ENCODE measurements at places on chromosomes 11 and 22.

- DNase-seq: no peak
Measured at GRCh38 chr11:94861306-94861845, 93.2 kb downstream of the AMOTL1 start.

GRCh38 chr11:111944139-111944538 lies 7.0 kb downstream of the DIXDC1 start:
- no peak for DNase-seq

DNA sequence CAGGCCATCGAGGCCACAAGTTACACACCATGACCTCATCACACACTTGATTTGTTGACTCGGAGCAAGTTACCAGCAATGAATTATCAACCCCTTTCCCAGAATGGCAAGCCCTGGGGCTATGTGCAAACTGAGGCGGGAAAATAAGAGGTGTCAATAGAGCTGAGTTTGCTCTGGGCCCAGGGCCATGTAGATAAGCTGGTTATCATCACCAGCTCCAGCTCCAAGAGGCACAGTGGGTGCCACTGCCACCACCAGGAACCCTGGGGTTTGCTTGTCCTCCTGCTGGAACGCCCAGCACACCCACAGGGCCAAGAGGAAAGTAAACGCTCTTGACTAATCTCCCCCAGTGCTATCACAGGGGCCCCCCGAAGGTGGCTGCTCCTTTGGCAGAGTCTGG lies 13.0 kb upstream of the VPS37C start:
- no peak for DNase-seq

GRCh38 chr11:66221726-66222236 lies 46.7 kb upstream of the RAB1B start:
- no peak for DNase-seq

GRCh38 chr11:114326151-114326550 lies 30.0 kb downstream of the NNMT start:
- no peak for DNase-seq

- DNase-seq: no peak
Measured at GRCh38 chr11:3866206-3866605, 10.7 kb downstream of the STIM1 start.

GRCh38 chr11:87878373-87878825 lies 296.8 kb downstream of the RAB38 start:
- DNase-seq: peak; percentile 7

DNA sequence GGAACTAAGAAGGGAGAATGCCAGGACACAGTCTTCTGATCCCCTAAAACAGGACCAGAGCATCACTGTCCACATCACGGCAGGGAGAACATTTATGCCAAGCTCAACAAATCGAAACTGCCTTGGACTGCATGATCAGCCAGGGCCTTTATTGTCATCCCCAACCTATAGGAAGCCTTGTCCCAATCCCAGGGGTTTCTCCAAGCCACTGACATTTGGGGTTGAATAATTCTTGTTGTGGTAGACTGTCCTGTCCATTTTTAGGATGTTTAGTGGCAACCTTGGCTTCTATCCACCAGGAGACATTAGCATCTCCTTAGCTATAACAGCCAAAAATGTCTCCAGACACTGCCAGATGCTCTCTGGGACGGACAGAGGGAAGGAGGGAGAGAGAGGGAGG lies 37.1 kb downstream of the RPL27A start:
- no peak for DNase-seq

DNA sequence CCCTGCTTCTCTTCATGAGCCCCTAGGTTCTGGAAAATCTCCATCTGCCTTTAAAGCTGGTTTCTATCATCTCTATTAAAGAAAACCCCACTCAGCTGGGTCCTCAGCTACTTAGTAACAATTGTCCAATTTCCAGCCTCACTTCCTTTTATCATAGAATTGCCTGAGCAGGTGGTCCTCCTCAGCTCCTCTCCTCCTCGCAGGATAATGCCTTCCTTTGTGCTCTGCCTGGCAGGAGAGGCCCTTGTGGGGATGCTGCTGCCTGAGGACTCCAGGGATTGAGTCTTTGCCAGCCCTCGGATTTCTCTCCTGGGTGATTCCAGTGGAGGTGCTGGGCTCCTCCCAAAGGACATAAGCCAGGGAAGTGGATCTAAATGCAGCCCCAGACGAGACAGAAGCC lies 448.3 kb downstream of the INSC start:
- no peak for DNase-seq

DNA sequence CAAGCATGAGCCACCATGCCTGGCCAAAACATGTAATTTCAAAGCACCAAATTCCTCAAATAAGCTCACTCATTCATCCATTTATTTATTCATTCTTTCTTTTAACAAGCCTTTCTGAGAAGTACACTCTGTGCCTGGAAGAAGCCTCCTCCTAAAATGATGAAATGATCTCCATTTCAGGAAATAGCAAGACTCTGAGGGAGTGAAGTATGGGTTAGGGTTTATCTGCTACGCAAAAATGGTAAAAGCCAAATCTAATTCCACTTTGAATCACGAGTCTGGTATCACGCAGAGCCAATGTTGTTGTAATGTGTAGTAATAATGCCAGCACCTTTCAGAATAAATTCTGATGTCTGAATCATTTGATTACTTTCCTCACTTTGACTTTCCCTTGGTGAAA lies 1041.8 kb downstream of the LRRC4C start:
- no peak for DNase-seq

- DNase-seq: no peak
Measured at GRCh38 chr11:77038029-77038824, 4.0 kb downstream of the B3GNT6 start.

DNA sequence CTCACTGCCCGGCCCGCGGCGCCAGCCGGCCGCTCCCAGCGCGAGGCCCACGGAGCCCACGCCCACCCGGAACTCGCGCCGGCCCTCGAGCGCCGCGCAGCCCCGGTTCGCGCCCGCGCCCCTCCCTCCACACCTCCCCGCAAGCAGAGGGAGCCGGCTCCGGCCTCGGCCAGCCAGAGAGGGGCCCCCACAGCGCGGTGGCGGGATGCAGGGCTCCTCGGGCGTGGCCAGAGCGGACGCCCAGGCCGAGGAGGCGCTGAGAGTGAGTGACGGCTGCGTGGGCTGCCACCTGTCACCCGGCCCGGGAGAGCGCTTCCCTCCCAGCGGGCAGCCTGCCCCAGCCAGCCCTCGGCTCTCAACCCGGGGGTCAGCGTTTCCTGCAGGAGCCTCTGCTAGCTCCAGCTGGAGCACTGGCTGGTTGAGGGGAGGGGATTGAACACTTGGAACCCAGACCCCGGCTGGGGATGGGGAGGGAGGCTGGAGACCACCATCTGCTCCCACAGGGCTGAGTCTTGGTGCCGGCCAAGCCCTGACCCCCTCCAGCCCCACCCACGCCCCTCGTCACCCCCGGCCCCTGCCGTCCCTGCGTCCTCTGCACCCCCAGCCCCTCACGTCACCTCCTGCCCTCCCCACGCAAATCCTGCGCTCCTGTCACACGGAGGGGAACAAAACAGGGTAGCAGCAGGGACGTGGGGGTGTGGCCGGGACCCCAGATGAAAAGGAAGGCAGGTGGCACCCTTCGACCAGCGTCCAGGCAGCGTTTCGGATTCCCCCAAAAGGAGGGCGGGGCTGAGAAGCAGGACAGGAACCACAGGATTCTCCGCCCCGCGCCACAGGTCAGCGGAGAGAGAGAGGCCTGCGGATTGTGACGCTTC lies 157.0 kb downstream of the BRD1 start:
- DNase-seq: no peak

DNA sequence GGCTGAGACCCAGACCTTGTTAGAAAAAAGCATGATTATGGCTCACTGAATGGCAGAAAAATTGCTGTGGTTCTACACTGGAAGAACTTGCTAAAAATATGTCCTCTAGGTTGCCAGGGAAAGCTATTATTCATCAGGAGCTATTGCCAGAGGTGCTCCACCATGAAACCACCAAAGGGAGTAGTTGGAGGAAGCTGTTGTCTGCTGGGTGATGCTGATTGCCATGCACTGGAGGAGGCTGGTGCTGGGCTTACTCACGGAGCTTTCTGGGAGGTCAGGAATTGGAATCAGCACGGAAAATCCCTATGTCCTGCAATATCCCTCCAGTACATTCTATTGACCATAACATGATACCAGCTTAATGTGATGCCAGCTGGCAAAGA lies 199.6 kb upstream of the ZBED5 start:
- DNase-seq: no peak

DNA sequence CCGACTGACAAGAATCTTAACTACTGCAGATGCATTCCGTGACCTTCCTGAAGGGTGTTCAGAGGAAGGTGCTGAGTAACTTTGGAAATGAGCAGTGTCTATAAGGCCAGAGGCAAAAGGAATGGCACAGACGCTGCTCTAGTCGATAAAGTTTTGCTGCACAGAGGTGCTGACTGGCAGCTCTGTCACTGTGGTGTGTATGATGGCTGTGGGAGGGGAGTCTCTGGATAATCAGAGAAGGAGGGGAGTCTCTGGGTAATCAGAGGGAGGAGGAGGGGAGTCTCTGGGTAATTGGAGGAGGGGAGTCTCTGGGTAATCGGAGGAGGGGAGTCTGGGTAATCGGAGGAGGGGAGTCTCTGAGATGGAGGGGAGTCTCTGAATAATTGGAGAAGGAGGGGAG lies 18.4 kb downstream of the PTDSS2 start:
- no peak for DNase-seq

DNA sequence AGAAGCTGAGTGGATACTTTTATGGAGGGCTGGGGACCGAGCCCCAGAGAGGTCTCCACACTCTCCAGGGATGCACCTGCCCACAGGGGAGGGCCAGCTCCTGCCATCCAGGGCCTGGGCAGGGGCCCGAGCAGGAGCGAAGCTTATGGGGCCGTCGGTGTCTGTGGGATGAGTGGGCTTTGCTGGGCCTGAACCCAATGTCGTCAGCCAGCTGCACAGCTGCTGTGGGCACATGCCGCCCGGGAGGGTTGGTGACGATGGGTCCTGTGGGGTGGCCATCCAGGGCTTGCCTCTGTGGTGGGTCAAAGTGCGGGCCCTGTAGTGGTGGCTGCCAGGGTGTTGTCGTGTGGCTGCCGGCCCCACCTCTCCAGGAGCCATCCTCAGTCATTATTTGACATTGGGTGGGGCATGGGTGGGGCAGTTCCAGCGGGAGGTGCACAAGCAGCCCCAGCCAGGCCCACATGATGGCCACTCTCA lies 447.1 kb downstream of the TBC1D22A start:
- DNase-seq: no peak

GRCh38 chr11:67033661-67034166 lies 10.8 kb downstream of the SYT12 start:
- DNase-seq: no peak

- no peak for DNase-seq
Measured at GRCh38 chr22:48015701-48016100, 1253.3 kb downstream of the TBC1D22A start.

DNA sequence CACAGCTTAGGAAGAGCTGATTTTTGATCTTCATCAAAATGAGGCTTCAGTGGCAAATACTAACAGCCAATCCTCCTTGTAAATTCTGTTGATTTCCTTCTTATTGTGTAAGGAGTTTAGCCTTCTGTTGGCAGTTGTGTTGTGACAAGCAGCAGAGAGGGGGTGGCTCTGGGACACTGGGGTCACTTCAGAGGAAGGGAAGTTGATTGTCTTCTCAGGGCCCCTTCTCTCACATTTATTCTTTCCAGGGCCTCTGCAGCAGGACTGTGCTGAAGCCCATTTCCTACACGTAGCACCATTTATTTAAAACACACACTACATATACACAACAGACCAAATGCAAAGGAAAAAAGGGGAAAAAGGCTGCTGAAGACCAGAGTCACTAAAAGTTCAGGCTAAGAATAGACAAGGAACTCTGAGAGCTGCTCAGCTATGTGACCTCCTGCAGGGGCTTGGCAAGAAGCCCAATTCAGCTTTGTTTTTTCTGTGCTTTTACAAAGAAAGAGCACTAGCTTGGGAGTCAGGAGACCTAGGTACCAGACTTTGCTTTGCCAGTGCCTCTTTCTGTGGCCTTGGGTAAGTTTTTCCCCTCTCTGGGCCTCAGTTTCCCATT lies 28.3 kb upstream of the UPB1 start:
- peak; percentile 69 for DNase-seq

DNA sequence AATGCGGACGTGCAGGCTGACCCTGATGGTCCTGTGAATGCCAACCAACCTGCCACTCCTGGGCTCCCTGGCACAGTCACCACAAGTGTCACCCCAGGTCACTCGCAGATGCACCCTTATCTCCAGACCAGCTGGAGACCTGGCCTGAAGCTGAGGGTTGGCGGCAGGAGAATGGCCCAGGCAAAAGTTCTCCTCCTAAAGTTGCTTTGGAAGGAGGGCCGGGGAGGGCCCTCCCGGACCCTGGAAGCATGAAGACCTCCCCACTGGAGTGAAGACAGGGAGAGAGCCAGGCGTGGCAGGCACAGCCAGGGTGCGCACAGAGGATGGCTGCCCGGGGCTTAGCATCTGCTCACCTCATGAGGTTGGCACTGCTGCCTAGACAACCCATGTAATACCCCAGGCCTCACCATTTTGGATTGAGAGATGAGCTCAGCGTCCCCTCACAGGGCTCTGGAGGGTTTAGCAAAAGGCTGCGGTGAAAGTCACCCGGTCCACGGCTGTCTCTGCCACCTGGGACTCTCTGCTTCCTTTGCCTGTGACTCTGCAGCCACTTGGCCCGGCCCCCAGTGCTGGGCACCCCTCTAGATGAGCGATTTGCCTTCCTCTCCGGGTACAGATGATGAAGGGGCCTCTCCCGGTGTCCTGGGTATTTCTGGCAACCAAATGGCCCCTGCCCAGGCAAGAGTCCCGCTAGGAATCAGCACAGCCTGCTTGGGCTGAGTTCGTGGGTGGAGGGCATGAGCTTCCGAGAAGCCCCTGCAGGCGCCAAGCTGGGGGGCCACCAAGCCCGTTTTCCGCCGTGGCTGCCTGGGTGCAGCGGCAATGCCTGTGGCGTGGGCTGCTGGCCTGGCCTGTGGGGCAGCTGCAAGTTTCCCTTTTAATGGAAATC lies 48.3 kb upstream of the SEPTIN5 start:
- no peak for DNase-seq

DNA sequence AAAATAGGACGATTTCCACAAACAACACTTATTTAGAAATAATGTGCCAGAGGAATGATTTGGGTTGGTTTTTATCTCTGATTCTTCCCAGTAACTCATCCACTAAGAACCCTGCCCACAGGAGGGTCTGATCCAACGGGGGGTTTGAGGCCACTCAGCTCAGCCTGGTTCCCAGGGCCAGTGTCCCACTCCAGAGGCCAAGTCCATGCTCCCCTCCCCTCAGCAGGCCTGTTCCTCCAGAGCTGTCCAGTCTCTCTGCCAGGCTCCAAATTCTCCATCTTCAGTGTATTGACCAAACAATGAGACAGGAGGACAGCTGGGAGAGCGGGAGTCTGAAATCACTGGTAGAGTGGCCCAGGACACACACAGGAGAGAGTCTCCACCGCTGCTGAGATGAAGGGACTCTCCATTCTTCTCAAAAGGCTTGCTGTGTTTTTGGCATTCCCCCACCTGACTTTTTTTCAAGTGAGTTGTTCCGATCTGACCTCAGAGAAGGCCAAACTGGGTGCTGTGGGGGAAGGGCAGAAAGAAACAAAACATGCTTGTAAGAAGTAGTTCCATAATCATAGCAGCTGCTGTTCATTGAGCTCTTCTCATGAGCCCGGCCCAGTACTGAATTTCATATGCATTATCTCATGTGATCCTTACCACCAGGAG lies 17.6 kb upstream of the SCN2B start:
- no peak for DNase-seq

All from pulmonary artery endothelial cell (primary cell).